Stimulated activated CD4-positive, alpha-beta T cell treated with anti-CD3 and anti-CD28 coated beads, Interleukin-2, amount 100 ng/mL, for 24 hours (primary cell): ENCODE measurements at places on chromosomes 3 and 15.

DNA sequence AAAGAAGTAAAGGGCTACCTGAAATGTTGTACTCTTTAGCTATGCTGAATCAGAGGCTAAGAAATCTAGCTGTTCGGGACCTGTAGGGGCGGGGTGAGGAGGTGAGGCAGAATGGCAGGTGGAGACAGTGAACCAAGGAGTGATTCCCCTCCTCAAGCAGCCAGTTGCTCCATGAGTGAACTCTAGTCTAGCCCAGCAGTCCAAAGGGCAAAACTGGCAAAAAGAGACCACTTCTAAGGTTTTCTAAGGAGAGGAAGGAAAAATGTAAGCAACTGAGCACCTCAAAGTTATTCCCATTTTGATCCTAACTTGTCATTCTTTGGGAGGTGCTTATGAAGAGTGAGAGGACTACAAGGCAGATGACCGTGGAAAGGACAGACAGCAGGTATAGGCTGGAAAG lies 19.3 kb upstream of the TOPAZ1 start:
- DNase-seq: no peak

- no peak for DNase-seq
These were observed 27.4 kb downstream of the CALML4 start for GRCh38 chr15:68177742-68178141.

DNA sequence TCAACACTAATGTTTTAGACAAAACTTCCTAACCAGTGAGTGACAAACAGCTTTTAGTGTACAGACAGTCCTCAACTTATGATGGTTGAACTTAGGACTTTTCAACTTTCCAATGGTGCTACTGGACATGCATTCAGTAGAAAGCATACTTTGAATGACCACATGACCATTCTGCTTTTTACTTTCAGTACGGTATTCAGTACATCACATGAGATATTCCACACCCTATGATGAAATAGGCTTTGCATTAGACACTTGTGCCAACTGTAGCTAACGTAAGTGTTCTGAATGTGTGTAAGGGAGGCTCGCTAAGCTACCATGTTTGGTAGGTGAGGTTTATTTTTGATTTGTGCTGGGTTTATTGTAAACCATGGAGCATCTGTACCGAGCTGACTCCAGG lies 113.7 kb downstream of the WNT7A start:
- no peak for DNase-seq

GRCh38 chr3:49872801-49873281 lies 3.1 kb upstream of the CAMKV start:
- no peak for DNase-seq

DNA sequence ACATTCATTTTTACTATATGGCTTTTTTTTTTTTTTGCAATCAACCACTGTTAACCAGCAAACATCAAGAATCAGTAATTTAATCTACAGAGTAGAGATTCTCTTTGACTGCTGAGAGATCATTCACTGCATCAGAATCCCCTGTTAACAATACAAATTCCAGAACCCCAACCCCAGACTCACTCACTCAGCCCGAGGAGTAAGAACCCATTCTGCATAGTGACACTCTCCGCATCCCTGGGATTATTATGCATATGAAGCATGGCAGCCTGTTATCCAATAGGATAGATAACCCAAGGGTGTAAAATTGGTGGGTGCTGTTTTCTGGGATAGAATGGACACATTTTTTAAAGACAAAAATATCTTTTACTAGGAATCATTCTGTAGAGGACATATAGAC lies 76.3 kb upstream of the CCDC39 start:
- no peak for DNase-seq

DNA sequence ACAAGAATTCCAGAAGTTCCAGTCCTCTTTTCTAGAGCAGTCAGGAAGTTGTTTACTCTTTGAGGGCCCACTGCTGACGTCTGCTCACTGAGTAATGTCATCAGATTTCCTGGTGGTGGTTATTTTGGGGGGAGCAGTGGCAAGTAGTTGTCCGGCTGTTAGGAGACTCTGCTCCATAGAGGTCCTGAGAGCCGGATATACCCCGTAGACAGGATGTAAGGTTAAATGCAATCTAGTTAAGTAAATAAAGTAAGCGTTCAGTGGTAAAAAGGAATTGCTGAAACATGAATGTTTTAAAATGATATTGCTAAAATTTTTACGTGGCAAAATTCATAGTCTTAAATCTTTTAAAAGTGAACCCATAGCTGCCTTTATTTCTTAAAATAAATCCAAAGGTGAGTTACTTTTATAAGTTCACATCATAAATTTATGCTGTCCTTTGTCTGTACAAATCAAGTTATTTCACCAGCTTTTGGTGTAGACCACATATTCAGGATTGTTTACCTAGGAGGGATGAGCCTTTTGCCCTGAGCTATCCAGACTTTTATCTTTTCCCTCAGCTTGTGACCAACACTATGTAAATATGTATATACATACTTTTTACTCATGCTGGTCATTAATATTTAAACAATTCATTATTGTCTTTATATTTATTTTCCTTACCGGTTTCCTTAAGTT lies 65.8 kb downstream of the PDE8A start:
- no peak for DNase-seq

DNA sequence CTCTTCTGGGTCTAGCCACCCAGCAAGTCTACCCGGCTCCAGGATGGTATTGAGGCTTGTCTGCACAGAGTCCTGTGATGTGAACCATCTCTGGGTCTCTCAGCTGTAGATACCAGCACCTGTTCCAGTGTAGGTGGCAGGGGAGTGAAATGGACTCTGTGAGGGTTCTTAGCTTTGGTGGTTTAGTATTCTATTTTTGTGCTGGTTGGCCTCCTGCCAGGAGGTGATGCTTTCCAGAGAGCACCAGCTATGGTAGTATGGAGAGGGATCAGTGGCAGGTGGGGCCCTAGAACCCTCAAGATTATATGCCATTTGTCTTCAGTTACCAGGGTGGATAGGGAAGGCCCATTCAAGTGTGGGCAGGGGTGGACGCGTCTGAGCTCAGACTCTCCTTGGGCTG lies 283.4 kb upstream of the LYSMD4 start:
- no peak for DNase-seq

DNA sequence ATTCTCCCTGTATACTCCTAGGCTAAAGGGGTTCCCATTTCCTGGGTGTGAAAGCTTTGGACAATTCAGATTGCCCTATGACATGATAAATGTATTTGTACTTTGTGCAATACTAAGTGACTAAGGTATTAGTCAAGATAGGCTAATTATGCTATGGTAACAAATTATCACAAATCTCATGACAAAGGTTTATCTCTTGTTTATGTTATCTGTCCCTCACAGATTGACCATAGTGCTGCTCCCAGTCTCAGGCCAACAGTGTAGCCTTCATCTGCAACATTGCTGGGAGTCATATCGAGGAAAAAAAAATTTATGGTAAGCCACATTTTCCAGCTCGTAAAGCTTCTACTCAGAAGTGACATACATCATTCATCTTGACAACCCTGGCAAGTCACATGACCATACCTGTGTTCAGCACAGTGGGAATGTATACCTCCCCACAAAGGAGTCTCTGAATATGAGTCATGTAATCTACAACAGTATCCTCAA lies 346.2 kb downstream of the IGSF11 start:
- DNase-seq: no peak

DNA sequence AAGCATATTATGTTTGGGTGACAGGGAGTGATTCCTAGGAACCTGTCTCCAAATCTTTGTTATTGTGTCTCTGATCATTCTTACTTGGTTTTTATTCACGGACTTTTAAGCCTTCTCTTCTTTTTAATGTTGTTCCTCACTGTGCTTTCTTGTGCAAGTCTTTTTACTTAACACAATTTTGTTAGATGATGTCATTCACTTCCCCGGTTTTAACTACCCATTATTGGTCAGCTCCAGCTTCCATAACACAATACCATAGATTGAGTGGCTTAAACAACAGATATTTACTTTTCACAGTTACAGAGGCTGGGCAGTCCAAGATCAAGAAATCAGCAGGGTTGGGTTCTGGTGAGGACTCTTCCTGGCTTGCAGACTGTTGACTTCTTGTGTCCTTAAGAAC lies 436.3 kb upstream of the CBLB start:
- DNase-seq: no peak

DNA sequence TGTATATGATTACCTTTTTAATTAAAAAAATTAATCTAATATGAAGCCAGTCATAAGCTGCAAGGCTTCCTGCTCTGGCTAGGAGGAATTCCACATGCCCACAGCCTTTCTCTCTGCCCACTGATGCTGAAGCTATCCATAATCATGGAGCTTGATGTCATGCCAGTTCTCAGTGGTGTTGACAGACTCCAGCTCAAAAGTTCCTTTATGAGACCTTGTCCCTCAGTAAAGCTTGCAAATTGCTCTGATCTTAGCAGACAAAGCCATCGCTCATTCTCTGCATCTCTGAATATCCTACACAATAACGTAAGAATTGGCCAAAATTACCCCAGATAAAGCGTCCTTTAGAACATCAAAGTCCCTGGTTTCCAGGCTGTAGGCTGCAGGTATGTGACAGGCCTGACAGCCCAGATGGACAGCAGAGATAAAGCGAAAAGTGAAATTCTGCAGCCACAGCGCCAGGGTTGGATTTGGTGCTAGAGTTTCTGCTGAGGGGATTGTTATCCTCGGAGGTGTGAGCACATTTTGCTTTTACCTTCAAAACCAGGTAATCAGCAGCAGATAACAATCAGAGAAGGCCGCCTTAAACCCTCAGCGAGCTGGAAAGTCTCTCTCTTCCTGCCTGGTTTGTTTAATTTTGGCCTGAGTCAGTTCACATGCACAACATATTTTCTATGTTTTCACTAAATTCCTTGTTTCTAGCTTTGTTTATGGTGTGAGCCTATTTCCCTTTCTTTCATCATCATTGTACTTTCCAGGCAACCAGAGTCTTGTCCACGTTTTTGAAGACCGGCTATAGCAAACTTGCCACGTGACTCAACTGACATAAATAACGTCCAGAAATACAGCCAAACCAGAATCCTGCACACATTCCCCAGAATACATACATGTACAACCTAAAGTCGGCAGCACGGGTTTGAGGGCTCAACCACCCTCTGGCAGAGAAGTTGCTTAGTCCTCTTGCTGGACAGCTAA lies 36.6 kb upstream of the ALDH1A3 start:
- DNase-seq: no peak

- no peak for DNase-seq
These were observed 670.6 kb downstream of the PLOD2 start for GRCh38 chr3:145490088-145491048.

DNA sequence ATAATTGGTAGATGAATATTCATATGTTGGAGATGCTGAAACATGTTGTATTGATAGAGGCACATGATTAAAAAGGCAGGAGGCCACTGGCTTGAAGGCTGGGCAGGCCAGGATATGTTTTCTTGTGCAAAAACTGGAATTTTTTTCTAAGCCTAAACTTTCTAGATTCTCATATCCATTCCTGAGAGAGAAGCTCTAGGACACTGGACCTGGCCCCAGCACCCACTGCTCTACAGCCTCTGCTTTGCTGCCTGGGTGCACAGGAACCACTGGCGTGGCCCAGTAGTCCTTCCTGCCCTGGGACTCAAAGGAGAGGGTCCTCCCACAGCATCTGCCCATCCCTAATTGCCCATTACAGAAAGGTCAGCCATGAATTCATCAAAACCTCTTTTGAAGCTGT lies 58.1 kb upstream of the APEH start:
- no peak for DNase-seq

GRCh38 chr15:85880501-85881190 lies 85.9 kb upstream of the KLHL25 start:
- no peak for DNase-seq

GRCh38 chr15:100241572-100242482 lies 99.9 kb downstream of the ADAMTS17 start:
- no peak for DNase-seq

DNA sequence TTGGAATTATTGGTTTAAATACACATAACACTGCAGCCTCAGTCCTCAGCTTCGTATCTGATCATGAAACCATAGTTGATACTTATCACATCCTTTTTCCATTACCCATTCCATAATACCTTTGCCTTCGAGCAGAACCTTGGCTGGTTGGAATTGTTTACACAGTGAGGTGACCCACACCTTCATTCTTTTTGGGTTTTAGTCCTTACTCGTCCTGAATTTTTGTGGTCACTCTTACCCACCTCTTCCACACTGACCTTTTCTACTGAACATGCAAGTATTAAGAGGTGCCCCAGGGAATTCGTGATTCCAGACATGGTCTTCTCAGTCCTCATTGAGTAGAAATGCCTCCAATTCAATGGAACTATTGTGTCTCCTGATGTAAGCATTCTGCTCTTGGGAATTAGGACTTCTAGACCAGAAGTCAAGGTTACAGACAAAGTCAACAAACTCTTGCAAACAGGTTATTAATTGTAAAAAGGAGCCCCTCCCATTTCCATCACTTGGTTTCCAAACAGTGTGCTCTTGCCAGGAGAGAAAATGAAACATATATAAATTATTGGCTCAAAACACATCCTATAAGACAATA lies 37.7 kb downstream of the SCN11A start:
- no peak for DNase-seq

DNA sequence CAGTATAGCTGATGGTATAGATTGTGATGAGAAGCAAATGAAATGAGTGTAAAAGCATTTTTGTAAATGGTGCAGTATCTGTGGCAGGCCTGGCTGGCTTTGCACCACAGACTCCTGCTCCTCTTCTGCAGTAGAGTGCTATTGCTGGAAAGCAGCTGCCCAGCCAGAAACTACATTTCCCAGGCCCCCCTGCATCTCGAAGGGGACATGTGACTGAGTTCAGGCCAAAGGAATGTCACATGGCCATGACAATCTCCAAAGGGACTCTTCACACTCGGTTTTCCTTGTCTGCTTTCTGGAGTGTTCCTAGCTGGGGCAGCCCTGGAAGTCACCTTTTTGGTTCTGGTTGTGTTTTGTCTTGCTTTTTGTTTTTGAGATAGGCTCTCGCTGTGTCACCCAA lies 277.1 kb downstream of the SUCLG2 start:
- no peak for DNase-seq

DNA sequence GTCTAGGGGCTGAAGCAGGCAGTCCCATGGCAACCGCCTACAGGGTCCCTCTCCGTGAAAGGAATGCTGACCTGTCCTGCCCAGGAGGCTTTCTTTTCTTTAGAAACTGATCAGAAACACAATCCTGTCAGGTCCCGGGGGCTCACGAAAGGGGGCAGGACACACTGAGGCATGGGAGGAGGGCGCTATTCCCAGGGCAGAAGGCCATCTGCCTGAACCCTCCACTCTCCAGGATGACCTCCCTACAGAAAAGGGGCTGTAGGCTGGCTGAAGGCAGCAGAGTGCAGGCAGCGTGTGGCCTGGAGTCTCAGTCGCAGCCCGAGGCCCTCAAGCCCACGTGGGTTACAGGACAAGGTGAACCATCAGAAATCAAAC lies 18.4 kb upstream of the LRRK1 start:
- no peak for DNase-seq
